ENCODE measurements at places on chromosomes 1 and 21.
A peak's percentile ranks its signal among the peaks of the same experiment; 100 is the strongest.

DNA sequence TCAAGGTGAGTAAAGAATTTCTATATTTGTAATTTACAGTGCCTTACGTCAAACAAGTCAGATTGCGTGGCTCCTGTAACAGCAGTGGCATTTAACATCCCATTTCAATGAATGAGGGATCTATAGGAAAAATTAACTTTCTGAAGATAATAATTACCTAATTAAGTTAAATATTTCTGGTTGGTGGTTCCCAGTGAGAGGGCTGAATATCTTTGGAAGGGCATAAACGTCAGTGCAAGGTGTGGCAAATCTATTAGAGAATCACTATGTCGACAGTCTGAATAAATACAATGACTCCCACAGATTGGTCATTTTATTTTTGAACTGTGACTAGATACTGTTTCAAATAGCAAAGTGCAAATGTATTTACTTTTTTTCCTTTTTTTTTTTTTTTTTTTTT is 80.0 kb downstream of the S1PR1 start:
- no peak for DNase-seq

DNA sequence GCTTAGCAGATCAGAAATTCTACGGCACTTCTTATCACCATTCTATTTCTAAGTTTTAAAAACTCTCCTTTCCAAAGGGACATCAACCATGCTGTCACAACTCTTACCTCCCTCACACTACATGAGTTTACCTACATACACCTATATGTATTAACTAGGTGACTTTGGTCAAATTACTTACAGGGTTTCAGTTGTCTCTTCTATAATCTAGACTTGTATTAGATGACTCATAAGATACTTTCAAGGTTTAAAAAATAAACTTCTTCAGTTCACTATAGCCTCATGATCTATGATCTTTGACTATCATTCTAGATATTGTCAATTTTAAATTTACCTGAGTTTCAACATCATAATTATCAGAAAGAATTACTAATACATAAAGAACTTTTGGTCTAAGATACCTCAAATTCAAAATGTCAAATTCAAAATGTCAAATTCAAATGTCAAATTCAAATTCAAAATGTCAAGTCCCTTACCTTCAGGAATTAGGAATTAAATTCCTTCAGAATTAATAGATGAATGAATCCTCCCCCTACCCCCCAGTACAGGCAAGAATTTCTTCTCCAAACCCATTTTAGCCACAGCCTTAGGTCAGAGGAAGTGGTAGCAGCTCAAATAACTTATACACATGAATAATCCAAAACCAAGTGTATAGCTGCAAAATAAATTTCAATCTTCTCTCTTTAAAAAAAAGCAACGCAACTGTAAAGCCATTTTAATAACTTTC is 31.1 kb downstream of the OTUD7B start:
- no peak for DNase-seq

DNA sequence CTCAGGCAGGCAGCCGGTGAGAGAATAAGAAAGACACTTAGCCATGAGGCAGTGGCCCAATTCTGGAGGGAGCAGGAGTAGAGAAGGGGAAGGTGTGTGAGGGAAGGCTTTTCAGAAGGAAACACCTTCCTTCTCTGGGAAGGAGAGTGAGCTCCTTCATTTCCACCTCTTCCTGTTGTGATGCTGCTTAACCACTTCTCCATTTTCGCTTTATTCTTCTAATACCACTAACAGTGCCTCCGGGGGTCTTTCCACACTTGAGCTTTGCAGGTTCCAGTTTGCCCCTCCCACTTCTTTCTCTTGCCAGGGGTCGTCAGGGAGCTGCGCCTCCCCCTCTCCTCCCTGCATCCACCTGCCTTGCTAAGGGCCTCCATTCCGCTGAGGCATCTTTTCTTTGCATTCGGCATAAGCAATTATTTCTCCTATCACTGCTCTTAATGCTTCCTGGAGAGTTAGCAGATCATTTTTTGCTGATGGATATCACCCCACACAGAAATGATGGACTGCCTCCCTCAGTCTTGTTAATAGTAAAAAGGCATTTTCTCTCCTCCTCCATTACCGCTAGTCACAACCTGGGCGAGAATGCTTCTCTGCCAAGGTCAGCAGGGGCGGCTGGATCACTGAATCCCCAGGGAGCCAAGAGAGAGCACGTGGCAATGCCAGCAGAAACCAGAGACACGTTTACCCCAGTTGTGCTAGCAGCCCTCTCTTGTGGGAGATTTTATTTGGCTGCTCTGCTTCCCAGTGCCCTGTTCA is 74.8 kb downstream of the ELAVL4 start:
- DNase-seq: no peak

DNA sequence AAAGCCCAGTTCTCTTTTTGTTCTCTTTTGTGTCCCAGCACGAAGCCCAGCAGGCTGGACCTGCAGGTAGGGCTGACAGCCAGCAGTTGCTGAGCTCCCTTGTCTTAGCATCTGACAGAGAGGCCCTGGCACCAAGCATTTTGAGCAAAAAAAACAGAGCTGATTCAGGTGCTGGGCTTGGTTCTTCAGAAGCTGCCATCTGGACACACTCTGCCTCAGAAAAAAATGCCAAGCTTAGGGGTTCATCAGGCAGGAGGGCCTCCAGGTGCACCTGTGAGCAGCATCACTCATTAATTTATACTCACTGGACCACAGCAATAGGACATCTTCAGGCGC is 167.1 kb upstream of the PLD5 start:
- DNase-seq: no peak

- DNase-seq: no peak
These were observed 3.1 kb upstream of the FNDC10 start for GRCh38 chr1:1602968-1603506.

- no peak for DNase-seq
These were observed 32.4 kb upstream of the PPP1R15B start for GRCh38 chr1:204443871-204444581.

DNA sequence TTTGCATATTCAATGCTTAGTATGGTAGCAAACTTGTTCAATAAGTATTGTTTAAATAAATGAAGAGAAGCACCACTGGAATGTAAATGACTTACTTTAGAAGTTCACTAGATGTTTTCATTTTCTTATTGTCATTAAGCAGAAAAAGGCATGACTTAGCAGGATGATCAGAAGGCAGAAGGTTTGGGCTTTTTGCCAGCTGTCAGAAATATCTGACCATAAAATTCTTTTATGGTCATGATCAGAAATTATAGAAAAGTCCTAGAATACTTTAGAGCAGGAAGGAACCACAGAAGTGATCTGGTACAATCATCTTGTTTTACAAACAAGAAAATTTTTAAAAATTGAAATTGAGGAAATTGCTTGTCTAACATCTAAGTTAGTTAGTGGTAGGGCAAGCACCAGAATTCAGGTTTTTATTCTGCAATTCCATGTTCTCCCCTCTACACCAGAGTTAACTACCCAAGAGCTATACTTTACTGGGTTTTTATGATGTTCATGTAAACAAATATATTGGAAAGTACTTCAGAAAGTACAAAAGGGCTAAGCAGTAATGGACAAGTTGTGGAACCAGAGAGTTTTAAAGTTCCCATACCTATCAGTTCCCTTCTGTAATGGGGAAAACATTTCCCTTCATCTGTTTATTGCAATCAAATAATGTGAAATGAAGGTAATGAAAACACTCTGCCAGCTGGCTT is 10.1 kb downstream of the FMO5 start:
- no peak for DNase-seq

- DNase-seq: no peak
These were observed 83.6 kb downstream of the SLC66A1 start for GRCh38 chr1:19395678-19396192.

GRCh38 chr1:222919478-222919865 is 104.6 kb downstream of the DISP1 start:
- DNase-seq: no peak

DNA sequence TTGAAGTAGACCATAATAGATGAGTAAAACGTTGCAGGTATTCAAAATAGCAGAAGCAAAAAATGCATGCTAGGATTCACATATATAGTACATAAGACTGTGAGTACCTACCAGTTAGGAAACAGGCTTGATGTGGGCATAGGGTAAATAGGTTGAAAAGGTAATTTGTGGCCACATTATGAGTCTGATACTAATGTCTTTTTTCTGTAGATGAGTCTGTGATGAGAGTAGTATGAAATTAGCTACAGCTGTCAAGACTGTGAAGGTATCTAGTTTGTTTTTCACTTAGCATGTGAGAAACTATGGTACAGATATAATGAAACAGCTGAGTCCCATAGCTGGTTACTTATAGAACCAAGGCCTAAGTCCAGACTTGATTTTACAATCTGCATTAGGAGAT is 12.4 kb upstream of the SPATA1 start:
- no peak for DNase-seq

GRCh38 chr1:207363871-207364270 is 42.4 kb downstream of the CD55 start:
- no peak for DNase-seq

GRCh38 chr21:45575304-45575992 is 33.2 kb upstream of the SLC19A1 start:
- no peak for DNase-seq

GRCh38 chr1:36884029-36884701 is 150.2 kb downstream of the GRIK3 start:
- DNase-seq: peak; percentile 2

DNA sequence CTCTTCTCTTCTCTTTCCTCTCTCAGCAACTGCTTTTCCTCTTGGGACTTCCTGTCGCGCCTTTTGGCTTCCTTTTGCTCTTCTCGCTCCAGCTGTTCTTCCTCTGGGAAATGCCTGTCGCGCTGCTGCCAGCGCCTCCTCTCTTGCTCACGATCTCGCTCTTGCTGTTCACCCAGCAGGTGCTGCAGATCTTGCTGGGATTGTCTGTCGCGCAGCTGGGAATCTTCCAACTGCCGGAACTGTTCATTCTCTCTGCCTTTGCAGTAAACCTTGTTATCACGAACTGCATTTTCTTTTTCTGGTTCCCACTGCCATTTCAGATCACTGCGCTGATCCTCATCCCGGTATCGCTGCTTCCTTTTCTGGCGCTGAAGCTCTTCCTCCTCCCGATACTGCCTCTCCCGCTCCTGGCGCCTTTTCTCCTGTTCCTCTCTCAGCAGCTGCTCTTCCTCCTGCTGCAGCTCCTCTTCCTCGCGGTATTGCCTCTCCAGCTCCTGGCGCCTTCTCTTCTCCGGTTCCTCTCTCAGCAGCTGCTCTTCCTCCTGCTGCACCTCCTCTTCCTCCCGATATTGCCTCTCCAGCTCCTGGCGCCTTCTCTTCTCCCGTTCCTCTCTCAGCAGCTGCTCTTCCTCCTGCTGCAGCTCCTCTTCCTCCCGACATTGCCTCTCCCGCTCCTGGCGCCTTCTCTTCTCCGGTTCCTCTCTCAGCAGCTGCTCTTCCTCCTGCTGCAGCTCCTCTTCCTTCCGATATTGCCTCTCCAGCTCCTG is 5.8 kb downstream of the TCHH start:
- no peak for DNase-seq

GRCh38 chr1:160858097-160858496 is 4.6 kb downstream of the CD244 start:
- DNase-seq: no peak

GRCh38 chr1:3293563-3294080 is 160.8 kb upstream of the ARHGEF16 start:
- DNase-seq: no peak

DNA sequence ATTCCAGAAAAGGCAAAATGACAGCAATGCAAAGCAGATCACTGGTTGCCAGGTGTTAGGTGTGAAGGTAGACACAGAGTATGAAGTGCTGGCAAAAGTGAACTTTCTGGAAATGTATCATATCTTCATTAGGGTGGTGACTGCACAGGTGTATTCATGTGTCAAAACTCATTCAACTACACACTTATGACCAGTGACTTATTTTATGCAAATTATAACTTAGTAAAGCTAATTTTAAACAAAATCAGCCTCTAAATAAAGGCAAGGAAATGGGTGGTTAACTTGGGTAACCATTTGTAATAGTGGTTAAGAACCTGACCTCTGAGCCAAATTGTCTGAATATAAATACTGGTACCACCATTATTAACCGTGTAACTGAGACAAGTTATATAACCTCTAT is 7.4 kb downstream of the COP1 start:
- DNase-seq: no peak

- no peak for DNase-seq
These were observed 2.3 kb downstream of the OR2L5 start for GRCh38 chr1:248015803-248016202.

DNA sequence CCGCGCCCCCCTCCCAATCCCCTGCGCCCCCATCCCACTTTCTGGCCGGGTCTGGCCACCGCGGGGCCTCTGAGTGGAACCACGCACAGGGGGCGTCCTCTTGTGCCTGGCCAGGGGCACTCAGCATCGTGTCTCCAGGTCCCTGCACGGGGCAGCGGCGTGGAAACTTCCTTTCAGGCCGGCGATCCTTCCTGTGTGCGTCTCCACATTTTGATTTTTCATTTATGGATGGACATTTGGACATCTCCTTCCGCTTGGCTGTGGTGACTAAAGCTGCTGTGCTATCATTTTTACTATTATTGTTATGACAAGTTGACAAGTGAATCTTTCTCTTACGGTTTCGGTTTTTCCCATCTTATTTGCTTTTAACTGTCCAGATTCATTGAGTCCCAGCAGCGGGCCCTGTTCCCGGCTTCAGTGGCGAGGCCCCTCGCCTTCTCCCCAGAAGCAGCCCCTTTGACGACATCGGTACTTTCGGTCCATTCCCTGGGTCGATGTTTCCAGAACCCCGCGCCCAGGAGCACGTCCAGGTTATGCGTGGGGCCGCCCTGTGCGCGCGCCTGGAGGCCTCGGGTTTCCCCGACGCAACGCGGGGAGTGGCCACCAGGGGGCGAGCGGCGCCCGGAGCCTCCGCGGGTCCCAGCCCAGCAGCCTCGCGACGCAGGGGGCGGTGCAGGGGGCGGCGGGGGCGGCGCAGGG is 12.4 kb upstream of the SLC19A1 start:
- DNase-seq: peak; percentile 71

GRCh38 chr1:245860657-245861544 is 646.2 kb downstream of the SMYD3 start:
- no peak for DNase-seq

DNA sequence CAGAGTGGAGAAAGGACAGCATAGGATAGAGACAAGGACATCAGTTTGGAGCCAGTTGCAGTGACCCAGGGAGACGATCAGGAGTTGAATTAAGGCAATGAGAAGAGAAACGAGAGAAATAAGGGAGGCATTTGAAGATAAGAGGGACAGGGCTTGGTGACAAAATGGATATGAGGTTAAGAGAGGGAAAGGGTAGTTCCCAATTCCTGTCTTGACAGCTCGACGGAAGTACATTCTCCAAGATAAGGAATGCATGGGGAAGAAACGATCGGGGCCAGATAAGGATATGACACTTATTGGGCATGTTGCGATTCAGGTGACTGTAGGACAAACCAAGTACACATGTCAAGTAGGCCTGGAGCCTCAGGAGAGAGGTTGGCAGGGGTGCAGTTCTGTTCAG is 18.7 kb upstream of the KCNN3 start:
- DNase-seq: no peak

All from tibial nerve (tissue), 4 donors.